Fibroblast of skin of abdomen (primary cell): ENCODE measurements at places on chromosomes 11 and 22.

- no peak for DNase-seq
These were observed 498.1 kb downstream of the TBC1D22A start for GRCh38 chr22:47260551-47260950.

DNA sequence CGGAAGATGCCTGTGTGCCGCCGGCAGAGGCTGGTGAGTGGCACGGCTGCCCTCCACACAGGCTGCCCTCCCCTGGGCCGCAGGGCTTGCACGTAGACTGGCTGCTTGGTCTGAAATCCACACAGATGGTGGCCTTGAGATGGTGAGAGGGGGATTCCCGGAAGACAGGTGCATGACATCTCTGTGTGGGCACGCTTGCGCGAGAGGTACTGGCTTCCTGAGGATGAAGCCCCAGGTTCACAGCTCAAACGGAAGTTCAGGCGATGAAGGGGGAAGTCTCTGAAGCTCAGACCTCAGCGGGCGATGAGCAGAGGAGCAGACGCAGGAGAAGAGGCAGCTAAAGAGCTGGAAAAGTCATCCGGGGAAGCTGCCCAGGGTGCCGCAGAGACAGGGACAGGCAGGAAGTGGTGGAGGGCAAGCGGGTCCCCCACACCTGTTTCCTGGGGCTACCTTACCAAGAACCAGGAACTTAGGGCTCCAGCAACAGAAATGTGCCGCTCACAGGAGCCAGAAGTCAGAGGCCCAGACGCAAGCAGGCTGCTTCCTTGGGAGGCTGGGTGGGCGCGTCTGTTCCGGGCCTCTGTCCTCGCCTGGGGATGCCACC is 7.2 kb downstream of the CRELD2 start:
- DNase-seq = no peak

DNA sequence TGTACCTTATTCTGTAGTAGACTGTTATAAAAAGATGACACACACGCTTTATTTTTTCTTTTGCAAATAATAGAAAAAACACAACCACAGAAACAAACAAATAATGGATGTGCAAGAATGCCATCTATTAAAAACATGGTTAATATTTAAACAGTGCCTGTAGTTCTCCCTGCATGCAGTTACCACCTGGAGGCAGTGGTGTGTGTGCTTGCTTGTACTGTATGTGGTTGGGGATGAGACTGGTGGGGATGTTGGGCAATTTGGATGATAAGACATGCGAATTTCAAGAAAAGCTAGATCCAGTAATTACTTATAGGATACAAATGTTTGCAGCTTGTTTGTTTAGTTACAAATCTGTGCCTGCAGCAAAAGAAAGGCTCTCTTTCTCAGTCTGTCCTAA is 3.6 kb downstream of the C11orf87 start:
- no peak for DNase-seq

- no peak for DNase-seq
These were observed 9.6 kb downstream of the PLEKHA7 start for GRCh38 chr11:17004486-17005148.

DNA sequence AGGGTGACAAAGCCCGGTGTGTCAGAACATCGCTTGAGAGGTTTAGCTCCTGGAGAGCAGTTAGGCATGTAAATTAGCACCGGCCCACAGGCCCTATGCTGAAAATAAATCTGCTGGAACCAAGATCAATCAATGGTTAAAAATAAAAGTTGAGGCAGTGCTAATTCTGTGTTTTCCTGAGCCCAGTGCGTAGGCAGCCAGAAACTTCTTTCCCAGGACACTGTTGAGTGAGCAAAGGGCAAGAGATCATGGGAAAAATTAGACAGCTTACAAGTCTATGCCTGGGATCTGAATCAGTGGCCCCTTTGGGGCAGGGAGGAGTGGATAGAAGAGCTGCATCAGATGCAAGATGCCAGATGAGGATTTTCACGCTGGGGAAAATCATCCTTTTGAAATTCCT is 539.2 kb downstream of the BUD13 start:
- DNase-seq = no peak

GRCh38 chr11:74417379-74417804 is 19.2 kb upstream of the PGM2L1 start:
- peak; percentile 72 for DNase-seq

GRCh38 chr11:100177651-100178050 is 509.4 kb upstream of the ARHGAP42 start:
- no peak for DNase-seq
